T-helper 2 cell (primary cell): ENCODE measurements at places on chromosomes 2 and 18.
A peak's percentile ranks its signal among the peaks of the same experiment; 100 is the strongest.

- peak; percentile 21 for DNase-seq
Measured at GRCh38 chr2:126527836-126528490, 128.0 kb upstream of the GYPC start.

DNA sequence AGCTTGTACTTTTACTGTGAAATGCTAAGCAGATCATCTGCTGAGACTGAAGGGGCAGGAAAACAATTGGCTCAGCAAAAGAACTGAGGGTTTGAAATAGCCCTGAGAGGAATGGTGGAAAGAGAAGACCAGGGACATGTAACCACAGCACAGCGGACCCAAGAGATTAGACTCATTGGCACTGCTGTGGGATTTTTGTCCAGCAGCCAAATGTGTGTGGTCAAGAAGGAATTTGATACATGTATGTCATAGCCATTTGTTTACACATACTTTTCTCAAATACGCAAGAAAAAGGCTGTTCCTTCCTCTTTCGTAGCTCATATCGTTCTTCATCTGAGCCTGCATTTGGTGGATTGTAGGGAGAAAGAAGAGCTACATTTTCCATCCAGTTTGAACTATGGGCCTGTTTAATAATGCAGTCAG is 73.8 kb downstream of the TRABD2A start:
- DNase-seq: no peak

DNA sequence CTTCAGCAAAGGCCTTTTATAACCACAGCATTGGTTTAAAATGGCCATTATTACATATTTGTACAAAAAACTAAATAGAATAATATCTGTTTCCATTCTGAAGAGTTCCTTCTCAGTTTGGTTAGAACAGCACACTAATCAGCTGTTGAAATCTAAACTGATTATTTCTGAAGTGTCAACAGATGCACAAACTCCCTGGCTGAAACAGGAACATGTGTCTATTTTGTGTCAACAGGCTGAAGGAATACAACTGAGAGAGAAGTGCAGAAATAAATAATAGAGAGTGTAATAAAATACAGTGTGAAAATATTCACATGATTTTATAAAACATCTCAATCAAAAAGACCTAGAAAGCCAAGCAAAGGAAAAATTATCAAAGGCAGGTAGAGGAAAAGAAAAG is 29.7 kb downstream of the IKZF2 start:
- DNase-seq: no peak

GRCh38 chr18:30927517-30928075 is 114.9 kb downstream of the DSC3 start:
- no peak for DNase-seq

DNA sequence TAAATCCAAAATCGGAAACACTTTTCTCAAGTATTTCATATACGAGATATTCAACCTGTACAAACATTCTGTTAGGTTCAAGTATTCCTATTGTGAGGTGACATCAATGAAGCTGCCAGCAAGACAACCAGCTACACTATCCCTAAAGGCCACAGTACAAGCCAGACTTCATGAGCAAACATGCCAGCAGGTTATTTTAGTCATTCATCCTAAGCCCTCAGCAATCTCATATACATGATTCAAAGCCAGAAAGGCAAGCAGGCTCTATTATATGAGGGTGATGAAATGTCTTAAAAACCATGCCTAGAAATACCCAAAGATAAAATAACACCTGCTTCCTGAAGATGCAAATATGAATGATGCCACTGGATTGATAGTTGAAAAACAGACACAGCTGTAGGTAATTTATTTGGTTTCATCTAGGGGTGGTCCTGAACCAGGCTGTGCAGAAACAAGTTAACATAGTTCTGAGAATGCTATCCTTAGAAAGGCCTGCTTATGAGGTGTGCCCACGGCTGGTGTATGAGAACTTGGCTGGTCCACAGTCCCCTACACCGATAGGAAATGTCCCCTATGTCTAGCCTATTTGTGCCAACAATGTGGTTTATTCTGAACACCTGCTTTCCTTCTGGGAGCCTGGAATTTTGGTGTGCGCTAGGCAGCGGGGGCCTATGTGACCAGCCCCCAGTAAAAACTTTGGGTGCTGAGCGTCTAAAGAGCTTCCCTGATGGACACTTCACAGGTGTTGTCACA is 48.2 kb upstream of the KIDINS220 start:
- no peak for DNase-seq

- DNase-seq: peak; percentile 24
Measured at GRCh38 chr18:63578357-63578958, 8.7 kb upstream of the SERPINB13 start.

GRCh38 chr2:53286345-53286744 is 481.3 kb upstream of the CHAC2 start:
- DNase-seq: no peak

DNA sequence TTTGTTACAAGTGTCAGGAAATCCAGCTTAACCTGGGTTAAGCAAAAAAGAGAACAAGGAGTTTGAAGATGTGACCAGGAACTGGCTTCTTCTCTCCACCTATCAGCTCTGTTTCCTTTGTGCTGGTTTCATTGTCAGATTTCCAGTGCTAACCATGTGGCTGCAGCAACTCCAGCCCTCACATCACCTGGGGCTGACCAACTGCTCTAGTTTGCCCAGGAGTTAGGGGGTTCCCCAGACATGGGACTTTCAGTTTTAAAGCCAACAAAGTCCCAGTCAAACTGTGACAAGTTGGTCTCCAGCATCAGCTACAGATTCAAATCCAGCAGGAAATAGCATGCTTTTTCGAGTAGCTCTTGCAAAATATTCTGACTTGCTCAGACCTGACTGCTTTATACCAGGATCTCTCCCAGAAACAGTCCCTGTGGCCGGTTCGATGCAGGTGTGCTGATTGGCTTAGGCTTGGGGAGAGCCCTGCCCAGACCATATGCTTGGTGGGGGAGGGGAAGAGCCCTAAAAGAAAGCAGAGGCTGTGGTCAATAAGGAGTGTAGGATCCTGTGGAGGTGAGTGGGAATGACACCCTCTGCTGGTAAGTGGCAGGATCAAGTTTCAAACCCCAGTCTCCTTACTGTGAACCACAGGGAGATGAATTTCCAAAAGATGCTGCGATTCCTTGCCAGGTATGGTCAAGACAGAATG is 49.5 kb downstream of the KCNE4 start:
- no peak for DNase-seq

DNA sequence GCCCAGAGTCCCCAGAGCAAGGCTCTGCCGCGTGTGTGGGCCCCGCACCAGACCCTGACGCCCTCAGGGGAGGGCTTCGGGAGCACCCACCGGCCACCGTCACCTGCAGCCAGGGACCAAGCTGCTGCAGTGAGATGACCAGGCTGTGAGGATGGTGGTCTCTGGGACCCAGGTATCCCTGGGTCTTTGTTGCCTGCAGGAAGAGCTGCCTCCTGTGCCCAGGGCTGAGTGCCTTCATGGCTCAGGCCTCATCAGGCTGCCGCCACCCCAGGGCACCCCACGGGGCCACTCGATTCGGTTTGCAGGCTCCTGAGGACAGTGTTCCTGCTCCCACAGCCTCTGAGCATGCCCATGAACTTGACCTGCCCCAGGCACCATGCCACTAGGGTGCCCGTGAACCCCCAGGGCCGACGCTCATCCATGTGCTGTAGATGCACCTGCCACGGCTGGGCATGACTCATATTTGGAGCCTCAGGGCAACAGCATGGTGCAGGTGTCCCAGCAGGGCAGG is 109.8 kb downstream of the FAM210A start:
- no peak for DNase-seq

DNA sequence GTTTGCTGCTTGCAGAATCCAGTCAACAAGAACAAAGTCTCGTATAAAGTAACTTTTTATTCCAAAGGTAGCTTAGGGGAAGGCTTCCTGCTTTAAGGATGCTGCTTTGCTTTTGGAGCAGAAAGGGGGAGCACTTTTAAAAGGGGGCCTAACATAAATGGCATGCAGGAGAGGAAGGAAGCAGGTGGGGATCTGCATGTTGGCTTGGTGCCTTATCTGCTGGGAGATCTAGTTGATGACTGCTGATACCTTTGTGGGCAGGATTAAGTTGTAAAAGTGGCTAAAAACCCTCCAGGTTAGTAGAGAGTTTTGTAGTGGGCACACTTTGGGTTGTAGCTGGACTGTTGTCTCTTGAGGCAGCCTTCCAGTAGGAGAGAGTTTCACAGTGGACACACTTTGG is 22.5 kb downstream of the UBR3 start:
- no peak for DNase-seq

GRCh38 chr2:234252772-234253171 is 202.3 kb downstream of the SPP2 start:
- no peak for DNase-seq

- DNase-seq: peak; percentile 36
Measured at GRCh38 chr2:102103992-102104871, 38.3 kb upstream of the IL1R1 start.

DNA sequence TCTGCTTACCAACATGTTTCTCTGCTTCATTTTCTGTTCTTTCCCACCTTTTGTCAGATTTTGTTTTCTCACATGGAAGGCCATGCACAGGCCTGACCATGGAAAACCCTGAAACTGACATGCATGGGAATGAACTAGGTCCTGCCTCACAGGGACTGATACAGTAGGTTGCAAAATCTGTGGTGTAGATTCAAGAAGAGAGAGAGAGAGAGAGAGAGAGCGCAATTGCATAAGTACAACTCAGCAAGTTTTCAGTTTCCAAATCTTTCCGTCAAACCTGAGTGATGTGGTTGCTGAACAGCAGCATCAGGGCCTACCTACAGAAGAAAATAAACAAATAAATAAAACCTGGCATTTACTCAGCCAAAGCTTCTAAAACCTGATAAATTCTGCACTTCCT is 87.5 kb upstream of the RNF152 start:
- DNase-seq: peak; percentile 37

DNA sequence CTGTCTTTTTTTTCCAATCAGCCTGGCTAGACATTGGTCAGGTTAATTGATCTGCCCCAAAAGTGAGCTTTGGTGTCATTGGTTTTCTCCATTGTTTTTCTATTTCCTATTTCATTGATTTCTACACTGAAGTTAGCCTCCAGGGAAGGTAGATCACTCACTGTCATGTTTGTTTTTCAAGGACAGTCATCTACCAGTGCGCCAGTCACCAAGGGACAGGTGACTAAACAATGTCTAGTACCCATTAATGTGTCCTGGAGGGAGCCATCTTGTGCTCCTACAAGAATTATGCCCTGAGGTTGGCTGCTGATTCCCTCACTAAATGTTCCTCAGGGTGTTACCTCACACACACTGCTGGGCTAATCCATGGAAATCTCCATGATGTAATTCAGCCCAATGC is 17.6 kb upstream of the USP40 start:
- DNase-seq: no peak

DNA sequence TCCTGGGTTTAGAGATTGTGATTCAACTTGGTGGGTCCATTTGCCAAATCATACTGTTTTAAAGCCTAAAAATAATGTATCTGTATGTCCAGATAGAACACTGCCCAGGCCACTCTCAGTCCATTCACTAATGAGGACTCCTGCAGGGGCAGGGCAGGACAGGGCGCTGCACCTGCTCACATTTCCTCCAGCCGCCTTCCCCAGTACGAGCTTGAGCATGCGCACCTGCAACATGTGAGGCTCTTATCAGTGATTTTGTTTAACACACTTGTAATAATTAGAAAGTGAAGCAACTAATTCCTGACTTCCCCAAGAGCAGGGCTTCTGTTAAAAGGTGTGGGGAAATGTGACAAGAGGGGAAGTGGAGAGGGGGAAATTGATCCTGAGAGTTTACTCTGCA is 89.7 kb downstream of the AFF3 start:
- no peak for DNase-seq

GRCh38 chr2:43041661-43042360 is 184.6 kb downstream of the ZFP36L2 start:
- no peak for DNase-seq

GRCh38 chr2:99079226-99079625 is 62.3 kb upstream of the C2orf15 start:
- no peak for DNase-seq

GRCh38 chr2:149595056-149595963 is 7.7 kb upstream of the MMADHC start:
- DNase-seq: no peak

DNA sequence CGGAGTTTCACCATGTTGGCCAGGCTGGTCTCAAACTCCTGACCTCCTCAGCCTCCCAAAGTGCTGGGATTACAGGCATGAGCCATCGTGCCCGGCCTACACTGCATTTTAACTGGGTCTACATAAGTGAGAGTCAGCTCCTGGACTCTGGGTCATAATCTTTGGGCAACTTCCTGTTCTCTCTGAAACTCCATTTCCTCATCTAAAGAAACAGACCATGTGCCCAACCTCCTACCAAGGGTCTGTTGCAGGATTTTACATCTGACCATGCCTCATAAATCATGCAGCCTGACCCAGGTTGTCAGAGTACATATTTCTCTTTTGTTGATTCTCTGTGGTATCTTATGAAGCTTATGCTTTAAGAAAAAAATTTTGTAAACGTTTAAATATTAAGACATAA is 280.4 kb downstream of the ALPK2 start:
- no peak for DNase-seq

DNA sequence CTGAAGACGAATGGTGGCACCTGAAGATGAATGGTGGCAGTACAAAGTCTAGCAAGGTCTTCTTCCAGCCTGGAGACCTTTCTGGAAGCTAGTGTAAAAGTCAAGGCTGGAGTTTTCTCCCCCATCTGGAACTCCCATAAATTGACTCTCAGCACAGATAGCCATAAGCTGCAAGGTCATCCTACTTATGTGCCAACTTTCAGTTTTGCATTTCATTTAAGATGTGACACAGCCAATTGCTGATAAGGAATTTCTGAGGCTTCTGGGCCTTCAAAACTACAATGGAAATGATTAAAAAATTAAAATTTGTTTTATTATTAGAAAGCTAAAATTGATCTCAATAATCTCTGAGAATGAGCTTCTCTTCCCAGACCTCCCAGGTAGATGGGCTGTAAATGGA is 10.2 kb downstream of the XDH start:
- no peak for DNase-seq
